WTC11 (cell line): ENCODE measurements at places on chromosomes 5 and 9. TPM values are rescaled to one million over a fixed set of nuclear protein-coding genes. Genes with fewer than 3 reads are reported as not detected.
A peak's percentile ranks its signal among the peaks of the same experiment; 100 is the strongest.

GRCh38 chr5:99169309-99169708 is 240.5 kb upstream of the CHD1 start:
- DNase-seq: no peak
- peaks cover 19% of the 10 kb centered on the region for H3K4me1 ChIP-seq
- H3K27me3 ChIP-seq: no peaks in the 10 kb centered on the region
- no peak overlapping the region for H3K27ac ChIP-seq
- no peaks in the 10 kb centered on the region for H3K36me3 ChIP-seq
- H3K4me3 ChIP-seq: no peak overlapping the region

DNA sequence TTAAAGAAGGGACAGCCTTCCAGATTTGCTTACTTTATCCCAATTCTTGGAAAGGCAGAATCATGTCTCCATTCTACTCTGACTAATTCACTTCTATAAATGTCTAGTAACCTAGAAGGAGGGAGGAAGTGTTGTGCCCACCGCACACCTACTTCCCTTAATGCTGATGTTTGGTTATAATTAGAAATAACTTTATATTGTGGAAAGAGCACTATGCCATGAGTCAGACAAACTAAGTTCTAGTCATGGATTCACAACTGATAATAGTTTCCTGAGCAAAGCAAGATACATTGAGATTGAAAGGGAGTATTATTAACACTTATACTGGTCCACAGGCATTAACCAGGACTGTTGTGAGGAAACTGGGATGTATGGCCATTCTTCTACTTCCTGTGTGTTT is 345.9 kb upstream of the RPS23 start:
- DNase-seq: no peak
- no peak overlapping the region for H3K4me3 ChIP-seq
- H3K36me3 ChIP-seq: peaks cover 8% of the 10 kb centered on the region
- H3K27me3 ChIP-seq: no peaks in the 10 kb centered on the region

DNA sequence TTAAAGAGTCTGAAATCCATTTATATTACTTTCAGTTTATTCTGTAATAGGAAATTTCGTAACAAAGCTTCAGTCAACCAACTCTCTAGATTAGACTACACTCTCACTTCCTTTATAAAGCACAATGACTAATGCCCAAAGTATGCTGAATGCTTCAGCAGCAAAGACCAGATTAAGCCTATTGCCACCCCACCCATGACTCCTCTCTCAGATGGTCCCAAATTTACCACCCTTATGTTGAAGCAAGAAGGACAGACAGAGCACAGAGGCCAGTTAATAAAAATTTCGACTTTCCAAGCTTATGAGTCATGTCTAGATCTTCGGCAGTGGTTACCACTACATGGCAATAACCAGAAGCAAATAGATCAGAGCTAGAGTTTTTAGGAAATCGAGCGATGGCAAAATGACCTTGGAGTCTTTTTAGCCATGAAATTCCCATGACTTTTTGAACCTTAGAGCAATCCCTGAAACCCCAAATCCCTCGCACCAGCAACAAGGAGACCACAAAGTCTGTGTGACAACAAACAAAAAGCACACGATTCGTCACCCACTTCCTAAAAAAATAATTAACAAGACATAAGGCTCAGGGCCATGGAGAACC is 287.8 kb upstream of the RASA1 start:
- no peaks in the 10 kb centered on the region for H3K27me3 ChIP-seq
- H3K36me3 ChIP-seq: no peaks in the 10 kb centered on the region
- DNase-seq: no peak

DNA sequence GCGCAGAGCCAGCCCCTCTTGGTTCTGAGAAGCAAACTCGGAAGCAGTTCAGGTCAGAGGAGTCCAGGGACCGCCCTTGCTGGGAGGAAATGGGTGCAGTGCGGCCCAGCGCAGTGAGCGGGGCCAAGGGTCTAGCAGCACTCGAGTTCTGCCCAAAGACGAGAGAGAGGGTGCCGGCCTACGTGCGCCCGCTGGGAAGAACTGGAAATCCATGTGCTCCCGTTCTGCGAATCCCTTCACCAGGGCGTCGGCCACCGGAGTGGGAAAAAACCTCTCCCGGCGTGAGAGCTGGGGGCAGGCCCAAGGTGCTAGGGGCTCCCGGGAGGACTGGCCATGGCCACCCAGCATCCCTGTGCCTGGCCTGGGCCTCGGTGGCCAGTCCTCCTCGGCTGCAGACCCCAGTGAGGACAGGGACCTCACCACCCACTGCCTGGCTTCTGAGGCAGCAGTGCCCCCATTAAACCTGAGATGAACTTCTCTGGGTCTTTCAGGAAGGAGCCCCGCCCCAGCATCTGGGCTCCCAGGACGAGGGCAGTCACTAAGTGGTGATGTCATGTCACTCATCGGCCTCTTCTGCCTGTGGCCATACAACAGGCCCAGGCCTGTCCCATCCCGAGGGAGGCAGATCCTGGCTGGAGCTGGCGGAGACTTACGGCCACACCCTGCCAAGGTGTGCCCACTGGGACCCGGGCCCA is 10.6 kb downstream of the TMEM250 start:
- no peaks in the 10 kb centered on the region; the same call in 1 of the 2 replicates for H3K27me3 ChIP-seq
- peaks cover 63% of the 10 kb centered on the region for H3K4me1 ChIP-seq
- peak overlapping the region; percentile 57; the same call in 1 of the 2 replicates for H3K27ac ChIP-seq
- H3K36me3 ChIP-seq: no peaks in the 10 kb centered on the region
- DNase-seq: no peak
- no peak overlapping the region for H3K4me3 ChIP-seq

- H3K27ac ChIP-seq: no peak overlapping the region
- no peaks in the 10 kb centered on the region for H3K36me3 ChIP-seq
- no peak overlapping the region for H3K4me3 ChIP-seq
- H3K4me1 ChIP-seq: peaks cover 33% of the 10 kb centered on the region
These were observed 241.4 kb upstream of the RPS23 start for GRCh38 chr5:82519558-82519957.

GRCh38 chr5:53884844-53885243 is 324.4 kb downstream of the NDUFS4 start:
- H3K4me3 ChIP-seq: no peak overlapping the region
- H3K27ac ChIP-seq: no peak overlapping the region
- no peaks in the 10 kb centered on the region for H3K36me3 ChIP-seq
- no peaks in the 10 kb centered on the region for H3K27me3 ChIP-seq
- no peak for DNase-seq
- H3K4me1 ChIP-seq: peaks cover 66% of the 10 kb centered on the region

- H3K36me3 ChIP-seq: no peaks in the 10 kb centered on the region
- no peak overlapping the region for H3K4me3 ChIP-seq
- H3K4me1 ChIP-seq: peaks cover 20% of the 10 kb centered on the region
- no peak for DNase-seq
- no peak overlapping the region for H3K27ac ChIP-seq
- H3K27me3 ChIP-seq: no peaks in the 10 kb centered on the region
These were observed 302.4 kb downstream of the ATPSCKMT start for GRCh38 chr5:9947225-9947714.

DNA sequence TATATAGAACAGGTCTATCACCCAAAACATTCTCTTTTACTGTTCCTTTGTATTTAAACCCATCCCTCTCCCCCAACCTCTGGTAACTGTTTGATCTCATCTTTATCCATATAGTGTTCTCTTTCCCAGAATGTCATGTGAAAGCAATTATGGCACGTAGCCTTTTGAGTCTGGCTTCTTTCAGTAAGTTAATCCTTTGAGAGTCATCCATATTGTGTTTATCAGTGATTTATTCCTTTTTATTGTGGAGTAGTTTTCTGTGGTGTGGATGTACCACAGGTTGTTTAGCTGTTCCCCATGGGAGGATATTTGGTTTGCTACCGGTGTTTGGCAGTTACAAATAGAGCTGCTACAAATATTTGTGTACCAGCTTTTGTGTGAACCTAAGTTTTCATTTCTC is 38.0 kb downstream of the HMGXB3 start:
- H3K27me3 ChIP-seq: no peaks in the 10 kb centered on the region
- no peak for DNase-seq
- no peaks in the 10 kb centered on the region for H3K4me1 ChIP-seq

DNA sequence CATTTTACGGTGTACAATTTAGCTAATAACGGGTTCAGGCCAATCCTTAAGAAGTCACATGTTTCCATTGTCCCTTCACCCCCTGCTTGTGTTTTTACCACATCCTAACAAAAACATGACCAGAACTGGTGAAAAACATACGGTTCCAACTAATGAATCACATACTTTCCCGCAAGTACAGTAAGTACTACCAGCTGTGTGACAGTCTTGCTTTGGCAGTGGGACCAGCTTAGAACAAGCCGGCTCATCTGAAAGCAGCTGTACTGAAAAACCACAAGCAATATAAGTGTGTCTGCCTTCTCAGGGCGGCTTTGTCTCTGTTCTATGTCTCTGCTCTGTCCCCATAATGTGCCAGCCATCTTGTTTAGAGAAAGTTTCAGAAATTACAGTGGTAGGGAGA is 242.5 kb downstream of the BNC2 start:
- H3K36me3 ChIP-seq: no peaks in the 10 kb centered on the region
- H3K27ac ChIP-seq: peak overlapping the region; percentile 84
- H3K4me3 ChIP-seq: no peak overlapping the region
- peaks cover 57% of the 10 kb centered on the region for H3K4me1 ChIP-seq
- H3K27me3 ChIP-seq: no peaks in the 10 kb centered on the region

DNA sequence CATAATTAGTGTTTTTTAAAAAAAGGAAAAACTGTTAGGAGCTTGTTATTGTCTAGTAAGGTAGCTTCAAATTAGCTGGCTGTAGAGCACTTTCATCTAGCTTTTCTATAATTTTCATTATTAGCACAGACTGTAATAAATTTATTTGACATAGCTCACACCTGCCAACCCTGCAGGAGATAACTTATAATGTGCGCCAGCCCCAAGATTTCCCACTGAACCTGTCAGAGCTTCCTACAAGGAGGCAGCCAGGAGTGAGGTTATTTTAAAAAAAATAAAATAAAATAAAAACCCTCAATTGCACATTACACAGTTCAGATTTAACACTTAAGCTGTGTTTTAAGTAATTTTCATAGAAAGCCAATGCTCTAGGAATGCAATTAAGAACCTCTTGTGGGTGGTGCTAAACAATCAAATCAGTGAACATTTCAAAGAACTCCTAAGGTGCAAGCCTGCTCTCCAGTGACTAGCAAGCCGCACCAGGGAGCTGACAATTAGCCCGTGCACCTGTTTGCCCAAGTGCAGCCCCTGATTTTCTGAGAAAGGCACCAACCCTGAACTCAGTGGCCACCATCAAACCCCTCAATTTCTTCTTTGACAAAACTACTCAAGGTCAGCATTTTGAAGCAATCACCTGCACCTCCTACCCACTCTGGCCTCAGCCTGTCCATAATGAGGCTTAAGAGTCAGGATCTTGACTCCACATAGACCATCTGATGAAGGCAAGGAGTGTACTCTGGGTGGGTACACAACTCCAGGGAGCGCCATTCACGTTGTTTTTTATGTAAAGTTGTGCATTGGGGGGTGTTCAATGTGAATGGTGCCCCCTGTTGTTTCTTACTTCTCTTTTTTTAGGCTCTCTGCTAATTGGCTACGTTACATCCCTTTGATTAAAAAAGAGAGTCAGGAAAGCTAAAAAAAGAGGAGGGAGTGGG is 385.3 kb upstream of the WWC1 start:
- H3K27me3 ChIP-seq: peaks cover 25% of the 10 kb centered on the region
- peak; percentile 21 for DNase-seq
- peak overlapping the region; percentile 82; the same call in 1 of the 2 replicates for H3K27ac ChIP-seq
- peaks cover 35% of the 10 kb centered on the region for H3K4me1 ChIP-seq
- H3K4me3 ChIP-seq: peak overlapping the region; percentile 14; the same call in 1 of the 2 replicates

GRCh38 chr9:69314547-69314946 is 10.5 kb upstream of the ENTREP1 start:
- peaks cover 17% of the 10 kb centered on the region for H3K4me1 ChIP-seq
- H3K4me3 ChIP-seq: no peak overlapping the region

DNA sequence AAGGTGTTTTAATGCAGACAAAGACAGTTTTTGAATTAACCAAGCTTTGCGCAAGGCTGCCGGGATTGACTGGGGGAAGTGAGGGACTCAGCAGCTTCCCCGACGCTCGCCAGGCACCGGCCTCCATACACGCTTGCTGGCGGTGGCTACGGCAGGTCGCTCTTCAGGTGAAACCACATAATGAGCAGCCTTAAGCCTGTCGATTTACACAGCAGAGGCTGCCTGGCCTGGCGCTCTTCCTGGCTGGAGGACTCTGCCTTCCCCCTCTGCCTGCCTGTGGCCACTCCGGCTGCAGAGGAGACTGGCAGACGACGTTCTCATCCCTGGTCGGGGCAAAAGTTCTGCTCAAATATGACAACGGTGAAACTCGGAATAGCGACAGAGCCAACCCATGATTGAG is 9.0 kb upstream of the NOTCH1 start:
- DNase-seq: no peak
- peak overlapping the region; percentile 92 for H3K27ac ChIP-seq
- no peak overlapping the region for H3K4me3 ChIP-seq
- H3K27me3 ChIP-seq: peaks cover 27% of the 10 kb centered on the region

DNA sequence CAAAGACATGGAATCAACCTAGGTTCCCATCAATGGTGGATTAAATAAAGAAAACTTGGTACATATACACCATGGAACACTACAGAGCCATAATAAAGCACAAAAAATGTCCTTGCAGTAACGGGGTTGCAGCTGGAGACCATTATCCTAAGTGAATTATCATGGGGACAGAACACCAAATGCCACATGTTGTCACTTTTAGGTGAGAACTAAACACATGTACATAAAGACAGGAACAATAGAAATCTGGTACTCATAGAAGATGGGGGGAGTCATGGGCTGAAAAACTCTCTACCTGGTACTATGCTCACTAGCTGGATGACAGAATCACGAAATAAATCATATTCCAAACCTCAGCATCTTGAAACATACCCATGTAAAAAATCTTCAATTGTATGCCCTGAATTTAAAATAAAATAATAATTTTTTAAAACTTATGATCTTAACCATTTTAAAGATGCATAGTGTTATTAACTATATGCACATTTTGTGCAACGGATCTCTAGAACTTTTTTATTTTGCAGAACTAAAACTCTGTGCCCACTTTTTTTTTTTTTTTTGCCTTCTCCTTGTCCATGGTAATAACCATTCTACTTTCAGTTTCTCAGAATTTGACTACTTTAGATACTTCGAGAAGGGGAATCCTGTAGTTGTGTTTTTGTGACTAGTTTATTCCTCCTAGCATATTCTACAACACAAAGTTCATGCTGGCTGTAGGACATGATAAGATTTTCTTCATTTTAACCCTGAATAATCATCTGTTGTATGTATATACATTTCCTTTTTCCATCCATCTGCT is 1081.6 kb upstream of the ACO1 start:
- no peaks in the 10 kb centered on the region for H3K36me3 ChIP-seq
- no peaks in the 10 kb centered on the region for H3K27me3 ChIP-seq
- no peak overlapping the region for H3K4me3 ChIP-seq

DNA sequence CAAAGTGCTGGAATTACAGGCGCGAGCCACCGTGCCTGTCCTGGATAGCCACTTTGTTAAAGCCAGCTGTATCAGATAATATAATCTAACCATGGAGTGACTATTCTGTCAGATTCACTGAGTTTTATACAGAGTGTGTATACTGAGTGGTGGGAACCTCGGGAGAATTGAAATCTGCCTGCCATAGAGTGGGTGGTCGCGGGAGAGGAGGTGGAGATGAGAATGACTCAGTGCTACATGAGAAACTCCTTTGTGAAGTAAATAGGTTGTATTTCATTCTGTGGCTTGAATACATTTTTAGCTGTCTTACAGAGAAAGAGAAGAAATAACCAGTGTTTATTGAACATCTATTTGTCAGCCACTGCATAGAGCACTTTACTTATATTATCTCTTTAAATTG is 26.4 kb downstream of the ATP6V0E1 start:
- H3K27ac ChIP-seq: peak overlapping the region; percentile 9
- no peaks in the 10 kb centered on the region for H3K36me3 ChIP-seq
- DNase-seq: no peak

The ANAPC2 gene
- total RNA-seq: 61.0 to 80.9 TPM (median 61.2 TPM) in 3 replicates

The ADAMTS12 gene
- total RNA-seq: 10.2 to 13.5 TPM (median 11.5 TPM) in 3 replicates

The ERAP2 gene
- total RNA-seq: 0.13 to 0.41 TPM (median 0.21 TPM) in 3 replicates

The CDH6 gene
- 0.87 to 2.6 TPM (median 1.1 TPM) in 3 replicates for total RNA-seq

The OR1Q1 gene
- not detected in 3 replicates for total RNA-seq

The PIP5K1B gene
- total RNA-seq: 5.2 to 6.0 TPM (median 5.7 TPM) in 3 replicates

The ZNF454 gene
- total RNA-seq: 4.3 to 5.1 TPM (median 4.9 TPM) in 3 replicates

The GRM6 gene
- 0.05 to 0.33 TPM in 2 of 3 replicates, not detected in the other for total RNA-seq

The CDH10 gene
- total RNA-seq: 0.14 to 0.22 TPM in 2 of 3 replicates, not detected in the other

The TERT gene
- total RNA-seq: 40.4 to 42.9 TPM (median 40.5 TPM) in 3 replicates
